ENCODE measurements at places on chromosomes 12 and 14. TPM values are rescaled to one million over a fixed set of nuclear protein-coding genes. Genes with fewer than 3 reads are reported as not detected.

Gene KRT75
- 0.19 TPM for total RNA-seq

Gene PSMD9
- 120 TPM for total RNA-seq

Gene CLEC1B
- total RNA-seq = not detected

Gene KCNH3
- 2.7 TPM for total RNA-seq

Gene KLRC2
- 2.1 TPM for total RNA-seq

Gene NAV3
- total RNA-seq = 11.0 TPM

Gene CLEC12A
- total RNA-seq = not detected

Gene GLS2
- 0.09 TPM for total RNA-seq

Gene NGB
- not detected for total RNA-seq

Gene CLECL1
- not detected for total RNA-seq

Gene SIX4
- 3.3 TPM for total RNA-seq

Gene TPH2
- not detected for total RNA-seq

Gene GOLGA5
- 26.2 TPM for total RNA-seq

Gene RNF212B
- not detected for total RNA-seq

Gene GPR137C
- 0.07 TPM for total RNA-seq

Gene TBX3
- total RNA-seq = 23.9 TPM

Gene GAS2L3
- total RNA-seq = 10.2 TPM

Gene ART4
- total RNA-seq = not detected

Gene TWF1
- total RNA-seq = 74.3 TPM

Gene KLHL33
- not detected for total RNA-seq

Gene ABCD2
- not detected for total RNA-seq

Gene NPFF
- not detected for total RNA-seq

Gene SLC5A8
- not detected for total RNA-seq

Gene FGD4
- 2.2 TPM for total RNA-seq

Gene PZP
- not detected for total RNA-seq

Gene NXPH4
- total RNA-seq = 6.8 TPM

Gene PPP1R3E
- total RNA-seq = 4.6 TPM

Gene ADCY4
- total RNA-seq = not detected

Gene SDSL
- total RNA-seq = 22.0 TPM

Gene LTBP2
- 8.0 TPM for total RNA-seq

Gene TMEM260
- 3.5 TPM for total RNA-seq

Gene FOXA1
- 10.6 TPM for total RNA-seq

Gene FAIM2
- not detected for total RNA-seq

Gene SELPLG
- 0.95 TPM for total RNA-seq

Gene WNT5B
- total RNA-seq = 1.6 TPM

Gene DTD2
- total RNA-seq = 17.3 TPM

Gene RAPGEF3
- total RNA-seq = 0.72 TPM

Gene SMOC1
- 19.5 TPM for total RNA-seq

Gene NR4A1
- total RNA-seq = 48.1 TPM

Gene APOF
- total RNA-seq = not detected

Gene LYZ
- 2.2 TPM for total RNA-seq

Gene CEP83
- 9.4 TPM for total RNA-seq

Gene PRPH
- 1.7 TPM for total RNA-seq

Gene ARHGEF40
- total RNA-seq = 8.7 TPM

Gene PIWIL1
- total RNA-seq = not detected

Data from A549 treated with RU486 at 1 μM for 4 hours (cell line).